ENCODE measurements at places on chromosomes 7 and 10.

DNA sequence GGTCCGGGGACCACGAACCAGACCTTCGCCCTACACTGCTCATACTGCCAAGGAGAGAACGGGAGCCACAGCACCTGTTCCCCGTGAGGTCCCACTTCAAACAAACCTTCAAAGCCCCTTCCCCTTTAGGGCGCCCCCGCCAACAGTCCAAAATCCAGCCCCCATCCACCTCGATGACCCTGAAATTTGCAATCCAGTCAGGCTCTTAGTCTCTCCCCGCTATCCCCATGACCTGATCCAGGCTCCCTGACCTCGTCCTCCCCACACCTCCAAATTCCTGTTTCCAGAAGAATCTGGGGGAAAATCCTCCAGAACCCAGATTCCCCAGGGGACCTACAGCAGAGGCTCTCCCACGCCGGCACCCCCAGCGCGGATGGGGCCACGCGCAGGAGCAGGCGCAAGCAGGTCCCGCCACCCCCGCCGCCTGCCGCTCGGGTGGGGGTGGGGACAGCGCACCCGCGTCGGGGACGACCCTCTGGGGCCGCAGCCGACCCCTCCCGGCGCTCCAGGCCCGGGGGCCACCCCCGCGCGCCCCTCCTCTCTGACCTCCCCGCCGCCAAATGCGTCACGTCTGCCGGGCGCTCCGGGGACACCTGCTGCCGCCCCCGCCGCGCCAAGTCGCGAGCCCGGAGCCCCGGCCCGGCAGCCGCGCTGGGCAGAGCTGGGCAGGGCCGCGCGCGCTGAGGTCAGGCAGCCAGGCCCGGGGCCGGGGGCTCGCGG lies 753 bp downstream of the CAMK2B start:
- no peak for DNase-seq

DNA sequence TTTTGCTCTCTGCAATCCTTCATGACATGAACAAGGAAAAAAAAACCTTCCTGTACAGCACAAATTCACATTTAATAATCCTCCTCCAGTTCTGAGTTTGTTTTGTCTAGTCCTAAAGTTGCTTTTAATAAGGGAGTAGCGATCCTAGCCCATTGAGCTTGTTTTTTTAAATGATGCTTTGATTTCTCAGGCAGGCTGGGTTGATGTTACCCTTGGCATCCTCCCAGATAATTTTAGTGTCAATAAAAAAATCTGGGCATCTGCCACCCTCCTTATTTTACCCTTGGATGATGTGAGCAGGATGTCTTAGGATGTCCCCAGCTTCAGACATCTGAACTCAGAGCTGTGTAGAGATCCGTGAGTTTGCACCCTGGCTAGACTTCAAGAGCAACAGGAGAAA lies 33.9 kb upstream of the PROSER2 start:
- no peak for DNase-seq

DNA sequence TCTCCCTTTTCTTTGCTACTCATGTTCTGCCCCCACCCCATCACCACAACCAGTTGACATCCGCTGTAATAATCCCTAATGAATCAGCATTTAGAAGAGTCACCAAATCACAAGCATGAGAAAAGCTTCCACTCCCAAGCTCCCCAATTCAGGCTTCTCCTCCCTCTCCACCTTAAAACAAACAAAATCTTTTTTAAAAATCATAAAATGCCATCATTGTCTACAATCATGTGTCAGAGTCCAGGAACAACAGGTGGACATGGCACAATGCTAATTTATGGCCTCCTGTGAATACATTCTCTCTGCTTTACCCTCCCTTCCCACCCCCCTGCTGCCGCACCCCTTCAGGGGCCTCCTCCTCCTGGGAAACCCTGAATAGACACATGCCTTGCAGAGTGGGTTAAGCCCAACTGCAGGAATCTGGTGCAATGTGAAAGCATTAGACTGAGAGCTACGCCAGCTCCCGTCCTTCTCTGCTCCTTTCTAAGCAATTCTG lies 3.7 kb downstream of the LRRC4 start:
- no peak for DNase-seq

DNA sequence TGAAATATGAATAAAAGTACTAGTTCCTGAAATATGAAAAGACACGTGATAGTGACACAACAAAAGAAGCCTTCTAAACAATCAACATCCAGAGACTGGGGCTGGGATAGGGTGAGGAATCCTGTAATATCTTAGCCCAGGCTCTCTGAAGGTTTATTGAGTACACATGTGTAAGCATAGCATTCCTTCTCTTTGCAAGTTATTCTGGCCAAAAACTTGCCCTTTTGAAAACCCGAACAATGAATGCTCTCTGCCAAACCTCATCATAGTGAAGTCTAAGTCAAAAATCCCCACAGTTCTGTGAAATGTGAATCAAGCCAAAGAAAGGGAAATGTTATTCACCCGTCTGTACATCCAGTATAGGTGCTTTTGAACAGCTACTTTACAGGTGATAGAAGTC lies 11.6 kb downstream of the SEMA3D start:
- DNase-seq = no peak

DNA sequence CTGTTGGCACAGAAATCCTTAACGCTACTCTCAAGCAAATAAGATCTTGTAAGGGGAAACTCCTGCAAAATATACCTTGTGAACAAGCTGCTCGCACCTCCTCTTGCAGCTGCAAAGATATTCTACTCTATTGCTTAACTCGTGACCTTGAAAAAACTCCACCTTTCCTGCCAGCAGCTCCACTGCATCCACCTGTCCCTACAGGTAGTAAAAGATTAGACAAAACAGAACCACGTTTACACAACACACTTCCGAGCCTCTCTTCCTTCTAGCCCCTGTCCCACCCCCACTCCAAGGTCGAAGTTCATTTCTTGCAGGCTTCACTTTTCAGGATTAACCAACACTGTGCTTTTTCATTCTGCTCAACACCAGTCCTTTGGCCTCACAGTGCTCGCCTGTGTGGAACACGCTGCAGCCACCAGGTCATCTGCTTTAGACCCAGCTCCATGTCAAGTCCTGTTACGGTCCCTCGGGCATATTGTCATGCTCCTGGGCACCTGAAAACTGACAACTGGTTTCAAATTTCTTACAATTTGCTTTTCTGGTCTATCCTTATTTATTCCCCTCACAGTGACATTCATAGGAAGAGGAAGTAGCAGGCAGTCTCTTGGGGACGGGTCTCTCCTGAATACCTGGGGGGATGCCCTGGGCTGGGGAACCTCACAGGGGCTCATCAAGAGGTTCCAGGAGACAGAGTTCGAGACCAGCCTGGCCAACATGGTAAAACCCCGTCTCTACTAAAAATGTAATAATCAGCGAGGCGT lies 165.8 kb upstream of the KLF14 start:
- DNase-seq = no peak

GRCh38 chr7:103504505-103505135 lies 58.6 kb upstream of the SLC26A5 start:
- DNase-seq = no peak

DNA sequence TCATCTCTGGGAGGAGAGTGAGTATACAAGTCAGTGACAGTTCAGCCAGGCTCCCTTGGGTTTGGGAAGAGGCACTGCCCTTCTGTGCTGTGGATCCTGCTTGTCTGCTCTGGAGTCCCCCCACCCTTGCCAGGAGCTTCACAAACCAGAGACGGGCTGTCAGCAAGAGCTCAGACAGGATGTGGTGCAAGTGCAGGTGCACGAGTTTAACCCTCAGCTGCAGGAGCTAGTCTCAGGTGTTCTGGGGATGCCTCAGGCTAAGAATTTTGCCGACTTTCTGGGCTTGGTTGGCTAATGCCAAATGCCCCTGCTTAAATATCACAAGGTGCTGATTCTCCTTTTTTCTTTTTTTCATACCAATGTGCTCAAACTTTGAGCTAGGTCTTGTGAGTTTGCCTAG lies 22.3 kb downstream of the ZNF783 start:
- no peak for DNase-seq

DNA sequence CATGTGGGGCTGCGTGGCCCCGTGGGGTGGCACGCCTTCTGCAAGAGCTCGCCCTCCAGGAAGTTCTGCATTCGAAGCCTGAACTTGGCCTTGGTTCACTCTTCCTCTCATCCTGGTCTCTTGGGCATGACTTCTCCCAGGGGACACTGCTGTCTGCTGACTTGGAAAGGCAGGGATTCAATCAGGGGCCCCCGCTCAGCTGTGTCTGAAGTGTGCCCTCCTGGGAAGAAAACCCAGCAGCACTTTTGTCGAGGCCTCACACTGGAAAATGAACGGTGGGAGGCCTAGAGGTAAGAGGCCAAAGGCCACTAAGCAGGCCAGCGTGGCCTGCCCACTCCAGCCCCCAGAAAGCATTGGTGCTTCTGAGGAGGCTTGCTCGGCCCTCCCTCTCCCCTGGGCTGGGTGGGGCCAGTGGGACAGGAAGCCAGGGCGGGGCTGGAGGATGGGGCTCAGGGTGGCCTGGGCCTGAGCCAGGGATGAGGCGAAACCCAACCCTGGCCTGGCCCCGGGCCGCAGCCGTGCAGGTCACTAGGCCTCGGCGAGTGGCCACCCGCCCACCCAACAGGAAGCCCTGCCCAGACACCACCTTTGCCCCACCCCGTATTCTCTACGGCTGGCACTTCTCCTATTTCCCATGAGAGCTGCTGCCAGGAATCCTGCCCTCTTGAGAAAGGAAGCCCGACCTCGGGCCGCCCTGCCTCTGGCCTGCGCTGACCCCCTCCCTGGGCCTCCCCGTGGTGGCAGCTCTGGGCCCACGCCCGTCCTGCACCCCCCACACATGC lies 81.1 kb downstream of the ZMIZ1 start:
- DNase-seq = peak; percentile 77

- DNase-seq = peak; percentile 45
Observed at GRCh38 chr10:522350-522749, 167.1 kb downstream of the DIP2C start.

- no peak for DNase-seq
Observed at GRCh38 chr7:39700165-39700564, 76.8 kb downstream of the RALA start.

DNA sequence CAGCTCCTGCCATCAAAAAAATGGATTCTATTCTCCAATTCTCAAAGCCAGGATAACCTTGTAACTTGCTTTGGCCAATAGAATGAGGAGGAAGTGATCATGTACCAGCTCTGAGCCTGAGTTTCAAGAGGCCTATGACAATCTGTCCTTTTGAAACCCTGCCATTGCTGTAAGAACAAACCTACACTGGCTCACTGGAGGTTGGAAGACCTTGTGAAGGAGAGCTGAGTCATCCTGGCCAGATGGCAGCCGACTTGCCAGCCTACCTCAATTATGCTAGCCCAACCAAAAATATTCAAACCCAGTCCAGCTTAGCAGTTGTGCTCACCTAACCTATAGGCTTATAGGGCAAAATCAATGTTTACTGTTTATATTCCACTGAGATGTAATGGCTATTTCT lies 93.0 kb downstream of the HGF start:
- DNase-seq = no peak

DNA sequence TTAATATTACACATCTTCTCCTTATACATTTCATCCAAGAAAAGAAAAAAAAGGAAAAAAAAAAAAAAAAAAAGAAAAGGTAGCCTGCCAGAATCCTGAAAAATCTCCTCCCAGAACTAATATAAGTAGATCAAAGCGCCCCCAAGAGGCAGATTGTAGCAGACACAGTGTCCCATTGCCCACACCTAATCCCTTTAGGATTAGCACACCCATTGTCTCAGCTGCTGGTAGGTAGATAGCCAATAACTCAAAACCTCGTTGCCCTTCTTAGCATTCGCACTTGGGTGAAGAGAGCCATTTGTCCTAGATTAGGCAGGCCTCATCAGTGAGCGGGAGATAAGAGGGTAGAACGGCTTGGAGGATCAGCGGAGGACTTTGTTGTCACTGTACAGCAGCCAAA lies 100.2 kb upstream of the SORCS1 start:
- no peak for DNase-seq

DNA sequence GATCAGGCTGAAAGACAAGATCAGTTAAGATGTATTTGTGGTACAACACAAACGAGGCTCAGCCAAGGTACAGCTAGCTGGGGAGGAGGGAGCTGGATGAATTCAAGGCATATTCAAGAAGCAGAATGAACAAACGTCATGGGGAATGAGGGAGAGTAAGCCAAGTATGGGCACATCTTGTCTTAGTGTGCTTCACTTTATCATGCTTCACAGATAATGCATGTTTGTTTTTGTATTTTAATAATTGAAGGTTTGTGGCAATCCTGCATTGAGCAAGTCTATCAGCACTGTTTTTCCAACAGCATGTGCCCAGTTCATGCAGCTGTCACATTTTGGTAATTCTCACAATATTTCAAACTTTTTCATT lies 135.4 kb downstream of the HIBADH start:
- DNase-seq = no peak

DNA sequence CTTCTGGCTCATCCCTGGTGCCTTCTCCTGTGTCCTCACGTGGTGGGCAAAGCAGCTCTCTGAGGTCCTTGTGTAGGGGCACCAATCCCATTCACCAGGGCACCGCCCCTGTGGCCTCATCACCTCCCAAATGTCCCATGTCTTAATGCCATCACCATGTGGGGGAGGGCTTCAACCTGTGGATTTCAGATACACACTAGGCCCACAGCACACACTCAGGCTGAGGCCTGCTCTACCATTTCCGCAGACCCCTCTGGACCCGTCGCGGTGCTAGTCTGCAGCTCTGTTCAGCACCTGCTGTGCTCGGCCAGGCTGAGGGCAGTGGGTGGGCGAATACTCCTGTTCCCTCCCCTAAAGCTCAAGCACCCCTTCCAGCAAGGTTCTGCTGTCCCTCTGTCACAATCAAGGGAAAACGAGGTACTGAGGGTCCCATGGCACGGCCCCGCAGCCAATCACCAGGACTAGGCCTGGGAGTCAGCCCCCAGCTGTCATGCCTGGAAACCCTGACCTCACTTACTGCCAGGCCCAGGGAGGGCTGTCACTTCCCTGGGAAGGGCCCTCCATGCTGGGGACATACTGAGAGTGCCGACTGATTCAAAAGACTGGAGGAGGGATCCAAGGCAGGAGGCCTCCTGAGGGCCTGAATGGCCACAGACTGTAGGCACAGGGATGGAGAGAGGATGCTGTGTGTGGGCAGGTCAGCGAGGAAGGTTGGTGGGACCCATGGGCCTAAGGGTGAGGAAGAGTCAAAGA lies 123.8 kb upstream of the RET start:
- peak; percentile 18 for DNase-seq

DNA sequence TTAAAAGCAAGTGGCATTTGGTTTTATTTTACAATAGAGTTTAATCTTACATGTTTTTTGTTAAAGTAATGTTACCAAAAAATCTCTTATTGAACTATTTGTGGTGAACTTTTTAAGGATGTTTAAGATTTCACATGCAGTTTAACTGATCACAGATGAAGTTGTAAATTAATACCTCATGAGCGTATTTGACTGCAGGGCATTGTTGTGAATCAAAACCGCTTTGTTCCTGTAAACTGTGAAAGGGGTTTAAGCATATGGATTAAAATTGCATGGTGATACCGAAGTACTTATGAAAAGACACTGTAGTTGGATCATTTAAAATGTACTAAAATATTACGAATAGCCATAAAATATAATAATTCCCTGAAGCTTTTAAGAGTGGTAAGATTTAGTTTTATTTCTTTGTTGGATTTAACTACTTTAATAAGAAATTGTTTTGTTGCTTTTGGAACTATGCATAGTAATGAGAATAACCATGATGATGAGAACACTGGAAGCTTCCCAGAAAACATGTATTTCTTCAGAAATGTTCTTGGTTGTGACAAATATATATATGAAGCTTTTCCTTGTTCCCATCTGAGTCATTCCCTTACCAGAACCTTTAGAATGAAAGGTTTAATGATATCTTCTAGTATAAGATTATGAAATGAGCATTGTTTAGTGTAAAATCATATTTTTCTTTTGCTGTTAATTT lies 131.3 kb downstream of the ADK start:
- DNase-seq = no peak

Data from natural killer cell treated with Interleukin-12 subunit alpha and Interleukin-12 subunit beta and Interleukin-15 and Interleukin-18, amount 100 ng/mL, for 72 hours (primary cell).